ENCODE measurements at places on chromosomes 5 and 9.
A peak's percentile ranks its signal among the peaks of the same experiment; 100 is the strongest.

DNA sequence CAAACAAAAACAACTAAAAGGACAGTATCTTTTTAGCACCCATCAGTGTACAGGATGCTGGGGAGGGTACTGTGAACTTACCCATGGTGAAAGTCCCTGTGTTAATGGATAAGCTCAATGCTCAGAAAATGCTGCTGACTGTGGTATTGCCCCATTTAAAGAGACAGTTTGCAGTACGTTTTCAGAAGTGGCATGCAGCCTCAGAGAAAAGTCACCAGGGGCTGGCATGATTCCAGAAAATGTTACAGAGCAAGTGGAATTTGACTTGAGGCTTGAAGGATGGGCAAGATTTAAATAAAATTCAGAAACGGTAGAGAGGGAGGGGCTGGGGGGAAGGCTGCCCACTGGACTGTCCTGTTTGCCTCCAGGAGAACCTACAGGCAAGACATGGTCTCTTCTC, 7.2 kb downstream of the S1PR3 start:
- no peak for DNase-seq

DNA sequence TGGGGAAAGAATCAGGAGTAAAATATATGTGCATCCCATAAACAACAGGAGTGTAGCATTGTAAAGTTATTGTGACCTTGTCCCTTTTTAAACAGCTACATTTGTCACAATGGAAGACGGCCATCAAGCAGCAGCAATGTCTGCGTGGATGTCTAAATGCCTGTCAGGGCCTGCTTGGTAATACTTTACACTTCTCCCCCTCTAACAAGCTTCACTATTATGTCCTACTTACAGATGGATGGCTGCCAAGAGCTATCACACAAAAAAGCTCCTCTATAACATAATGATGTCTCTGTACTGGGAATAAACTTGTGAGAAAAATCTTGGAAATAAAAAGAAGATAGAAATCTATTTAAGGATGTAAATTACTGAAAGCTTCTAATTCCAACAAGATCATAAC, 213.0 kb downstream of the FBXL17 start:
- no peak for DNase-seq

DNA sequence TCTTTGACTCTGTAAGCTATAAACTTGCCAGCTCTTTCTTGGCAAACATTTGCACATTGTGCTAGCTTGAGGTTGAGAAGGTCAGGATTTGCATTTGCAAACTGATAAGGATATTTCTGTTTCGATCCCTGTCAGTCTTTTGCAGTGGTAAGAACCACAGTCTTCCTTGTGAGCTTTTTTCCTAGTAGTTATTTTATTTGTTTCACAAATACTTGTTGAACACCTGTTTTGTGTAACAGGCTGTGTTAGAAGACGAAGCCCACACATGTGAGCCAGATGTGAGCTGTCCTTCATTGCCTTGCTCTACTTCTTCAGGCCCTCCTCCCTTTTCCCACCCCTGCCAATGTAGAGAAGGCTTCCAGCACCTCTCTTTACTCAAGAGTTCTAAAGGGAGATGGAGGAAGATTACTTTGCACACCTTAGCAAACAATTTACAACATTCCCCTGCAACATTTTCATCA, 327.0 kb upstream of the KLF4 start:
- DNase-seq: no peak

- no peak for DNase-seq
Measured at GRCh38 chr9:109730228-109730627, 49.8 kb upstream of the PALM2AKAP2 start.

GRCh38 chr9:137046088-137046787, at the start of gene NPDC1:
Gene NPDC1 (minus strand): TSS chr9:137046177. CDS start chr9:137045989, 188 bp downstream.
- DNase-seq: peak; percentile 58
